ENCODE measurements at places on chromosomes 3 and 15.

DNA sequence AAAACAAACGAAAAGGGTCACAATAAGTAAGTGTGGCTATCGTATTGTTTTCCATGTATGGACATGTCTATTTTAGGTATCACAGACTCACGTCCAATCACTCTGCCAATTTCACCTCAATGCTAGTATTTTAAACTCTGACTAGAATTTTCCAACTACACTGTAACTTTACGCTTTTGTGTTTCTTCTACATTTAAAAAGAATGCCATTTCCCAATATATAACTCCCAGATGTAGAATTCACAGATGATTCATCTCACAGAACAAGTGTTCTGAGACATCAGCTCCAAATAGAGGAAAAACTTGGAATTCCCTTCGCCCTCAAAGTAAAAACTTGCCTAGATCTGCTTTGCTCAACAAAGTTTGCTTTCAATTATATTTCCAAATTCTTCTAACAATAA lies 14.2 kb downstream of the LRIG1 start:
- no peak for DNase-seq

DNA sequence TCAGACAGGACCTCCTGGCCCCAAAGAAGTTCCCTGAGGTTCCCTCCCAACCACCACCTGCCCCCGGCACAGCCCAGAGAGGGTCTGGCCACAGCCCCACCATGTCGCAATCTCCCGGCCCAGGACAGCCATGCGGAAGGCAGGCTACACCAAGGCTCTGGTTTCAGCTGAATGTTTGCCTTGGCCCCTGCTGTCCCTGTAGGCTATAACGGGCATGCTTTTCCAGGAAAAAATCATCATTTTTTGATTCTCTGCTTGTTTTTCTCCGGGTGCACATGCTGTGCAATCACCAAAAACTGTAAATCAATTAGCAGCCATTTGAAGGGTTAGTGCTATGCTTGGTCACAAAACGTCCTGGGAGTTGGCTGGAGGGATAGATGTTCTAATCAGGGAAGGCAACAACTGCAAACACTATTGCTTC lies 142.7 kb upstream of the IGF1R start:
- DNase-seq: no peak

- DNase-seq: no peak
These were observed 103.8 kb downstream of the GTPBP8 start for GRCh38 chr3:113094337-113095221.

GRCh38 chr3:169759256-169759655 lies 5.6 kb downstream of the TERC start:
- no peak for DNase-seq

- DNase-seq: no peak
These were observed 74.3 kb downstream of the CRYBG3 start for GRCh38 chr3:97896129-97896528.

- DNase-seq: peak; percentile 14
These were observed 8.1 kb upstream of the CLDN11 start for GRCh38 chr3:170410428-170411029.
